ENCODE measurements at places on chromosomes 4 and X.

DNA sequence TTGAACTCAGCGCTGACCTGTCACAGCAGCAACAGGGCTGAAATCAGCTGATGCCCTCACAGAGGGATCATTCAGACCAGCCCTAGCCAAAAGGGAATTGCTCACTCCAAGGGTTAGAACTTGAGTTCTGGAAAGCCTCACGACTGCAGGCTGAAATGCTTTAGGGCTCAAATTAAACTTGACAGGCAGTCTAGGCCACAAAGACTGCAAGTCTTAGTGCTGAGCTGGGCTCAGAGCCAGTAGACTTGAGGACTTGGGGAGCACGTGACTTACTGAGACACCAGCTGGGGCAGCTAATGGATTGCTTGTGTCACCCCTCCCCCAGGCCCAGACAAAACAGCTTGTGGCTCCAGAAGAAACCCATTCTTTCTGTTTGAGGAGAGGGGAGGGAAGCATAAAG lies 119.0 kb upstream of the SLC6A14 start:
- peak; percentile 0 for DNase-seq

GRCh38 chrX:106649523-106650428 lies 38.0 kb downstream of the RADX start:
- DNase-seq: no peak

DNA sequence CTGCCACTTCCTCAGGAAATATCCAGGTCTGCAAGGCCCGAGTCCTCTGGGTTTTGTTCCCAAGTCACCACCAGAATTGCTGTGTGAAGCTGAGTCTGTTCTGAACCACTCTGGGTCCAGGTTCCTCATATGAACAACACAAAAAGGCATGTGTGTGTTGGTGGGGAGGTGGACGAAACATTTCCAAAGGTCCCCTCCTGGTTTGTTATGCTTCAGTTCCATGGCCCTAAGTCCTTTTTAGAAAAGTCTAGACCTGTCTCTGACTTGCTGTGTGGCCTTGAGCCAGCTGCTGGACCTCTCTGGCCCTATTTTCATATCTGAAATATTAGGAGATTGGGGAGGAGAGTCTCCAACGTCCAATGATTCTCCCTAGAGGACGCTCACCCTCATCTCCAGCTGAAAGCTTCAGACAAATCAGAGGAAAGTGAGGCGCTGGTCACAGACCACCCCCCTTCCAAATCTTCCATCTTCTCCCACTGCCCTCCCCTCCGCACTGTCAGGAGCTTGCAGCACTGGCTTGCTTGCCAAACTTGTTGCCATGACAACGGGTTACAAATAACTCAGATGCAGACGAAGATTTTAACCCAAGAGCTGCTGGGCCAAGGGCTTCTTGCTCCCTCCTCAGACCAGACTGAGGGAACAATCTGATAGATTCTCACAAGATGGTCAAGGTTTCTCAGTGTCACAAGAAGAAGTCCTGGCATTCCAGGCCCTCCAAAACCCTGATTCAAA lies 64.5 kb downstream of the SMC1A start:
- peak; percentile 4 for DNase-seq

DNA sequence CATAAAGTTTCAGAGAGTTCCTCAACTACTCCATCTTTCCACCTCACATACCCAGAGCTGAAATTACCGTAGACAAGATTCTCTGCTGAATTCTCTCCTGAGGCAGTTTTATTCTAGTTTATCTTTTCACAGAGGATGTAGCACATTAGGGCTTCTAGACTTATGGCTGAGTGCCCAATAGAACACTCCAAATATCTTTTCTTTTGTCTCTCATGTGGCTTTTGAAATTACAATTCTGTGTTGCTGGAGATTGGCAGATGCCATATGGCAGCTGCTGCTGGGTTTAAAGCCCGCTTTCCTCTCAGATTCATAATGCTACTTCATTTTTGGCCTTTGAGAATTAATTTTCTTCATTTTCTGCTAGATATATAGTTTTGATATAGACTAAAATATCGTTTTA lies 107.6 kb upstream of the BANK1 start:
- no peak for DNase-seq

GRCh38 chrX:134821370-134821769 lies 163.1 kb upstream of the PLAC1 start:
- DNase-seq: peak; percentile 27

GRCh38 chr4:10722957-10723356 lies 38.4 kb upstream of the CLNK start:
- no peak for DNase-seq

- no peak for DNase-seq
These were observed 27.1 kb downstream of the STAG2 start for GRCh38 chrX:123988423-123989111.

GRCh38 chrX:17380221-17380620 lies 5.2 kb downstream of the NHS start:
- DNase-seq: no peak

DNA sequence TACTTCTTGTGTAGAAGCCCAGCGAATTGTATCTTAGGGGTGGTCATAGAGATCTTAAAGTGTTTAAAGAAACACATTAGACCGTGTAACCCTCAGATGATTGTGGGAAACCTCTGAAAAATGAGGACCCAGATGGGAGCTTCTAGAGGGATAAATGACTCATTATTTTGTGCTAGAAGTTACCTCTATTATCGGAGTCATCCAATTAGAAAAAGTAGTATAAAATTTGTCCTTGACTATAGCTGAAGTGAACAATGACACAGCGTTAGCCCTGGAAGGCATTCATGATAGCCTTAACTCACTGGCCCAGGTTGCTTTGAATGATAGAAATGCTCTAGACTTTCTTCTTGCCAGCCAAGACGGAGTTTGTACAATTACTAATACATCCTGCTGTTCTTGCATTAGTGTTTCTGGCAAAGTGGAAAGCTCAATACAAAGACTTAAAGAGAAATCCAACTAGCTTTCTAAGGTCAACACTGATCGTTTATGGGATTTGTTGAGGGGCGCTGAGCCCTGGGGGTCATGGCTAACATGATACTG lies 178.9 kb upstream of the VEGFC start:
- no peak for DNase-seq

- DNase-seq: no peak
These were observed 376.9 kb downstream of the CXXC4 start for GRCh38 chr4:104117776-104118175.

- DNase-seq: no peak
These were observed 161.7 kb downstream of the DCHS2 start for GRCh38 chr4:154329939-154330338.

GRCh38 chr4:5750052-5750945 lies 39.3 kb downstream of the EVC start:
- DNase-seq: peak; percentile 66

GRCh38 chr4:25448379-25449109 lies 71.5 kb downstream of the ANAPC4 start:
- peak; percentile 38 for DNase-seq

- DNase-seq: no peak
These were observed 55.5 kb upstream of the SMIM10 start for GRCh38 chrX:134935276-134935675.

DNA sequence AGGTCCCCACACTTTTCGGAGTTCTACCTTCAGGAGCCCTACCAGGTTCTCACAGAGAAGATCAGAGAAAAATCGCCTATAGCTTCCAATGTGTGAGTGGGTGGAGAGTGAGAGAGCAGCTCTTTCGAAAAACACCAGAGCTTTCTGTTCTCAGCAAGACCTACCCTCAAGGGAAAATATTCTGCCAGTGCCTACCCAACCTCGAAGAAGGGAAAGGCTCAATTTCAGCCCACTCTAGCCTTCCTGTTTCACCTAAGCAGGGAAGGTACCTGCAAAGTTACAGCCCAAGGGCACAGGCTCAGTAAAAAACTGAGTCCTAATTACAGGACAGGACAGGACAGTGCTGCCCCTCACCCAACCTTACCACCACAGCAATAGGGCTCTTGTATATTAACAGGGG lies 104.0 kb upstream of the WDR17 start:
- DNase-seq: no peak

DNA sequence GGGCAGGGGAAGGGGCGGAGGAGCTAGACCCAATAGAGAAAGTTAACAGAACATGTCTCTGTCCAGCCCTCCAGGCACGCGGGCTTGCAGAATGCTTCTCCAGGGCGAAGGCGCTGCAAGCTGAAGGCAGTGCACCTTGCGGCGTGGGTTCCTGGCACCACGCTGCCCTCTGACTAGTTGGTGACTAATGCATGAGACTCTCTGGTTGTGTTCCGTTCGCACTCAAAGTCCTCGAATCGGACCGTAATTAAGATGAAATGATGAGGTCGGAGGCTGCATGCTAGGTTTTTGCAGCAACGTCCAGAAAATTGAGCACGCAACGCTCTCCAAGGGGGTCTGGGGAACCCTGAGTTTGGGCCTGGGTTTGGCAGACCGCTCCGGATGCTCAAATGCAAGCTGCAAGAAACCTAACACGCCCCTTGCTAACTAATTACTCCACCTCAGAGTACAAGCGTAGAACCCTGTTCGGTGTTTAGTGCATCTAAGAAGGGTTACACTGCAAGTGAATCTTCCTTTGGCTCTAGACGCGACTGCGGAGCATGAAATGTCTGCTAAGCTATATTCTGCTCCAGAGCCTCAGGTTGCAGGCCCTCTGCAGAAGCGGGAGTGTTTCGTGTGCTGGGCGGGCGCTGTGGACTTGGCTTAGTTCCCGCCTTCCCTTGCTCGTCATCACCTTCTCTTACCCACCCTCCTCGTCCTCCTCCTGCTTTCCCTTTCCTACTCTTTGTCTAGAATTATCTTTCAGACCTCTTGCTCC lies 57.1 kb upstream of the NKAP start:
- DNase-seq: no peak

DNA sequence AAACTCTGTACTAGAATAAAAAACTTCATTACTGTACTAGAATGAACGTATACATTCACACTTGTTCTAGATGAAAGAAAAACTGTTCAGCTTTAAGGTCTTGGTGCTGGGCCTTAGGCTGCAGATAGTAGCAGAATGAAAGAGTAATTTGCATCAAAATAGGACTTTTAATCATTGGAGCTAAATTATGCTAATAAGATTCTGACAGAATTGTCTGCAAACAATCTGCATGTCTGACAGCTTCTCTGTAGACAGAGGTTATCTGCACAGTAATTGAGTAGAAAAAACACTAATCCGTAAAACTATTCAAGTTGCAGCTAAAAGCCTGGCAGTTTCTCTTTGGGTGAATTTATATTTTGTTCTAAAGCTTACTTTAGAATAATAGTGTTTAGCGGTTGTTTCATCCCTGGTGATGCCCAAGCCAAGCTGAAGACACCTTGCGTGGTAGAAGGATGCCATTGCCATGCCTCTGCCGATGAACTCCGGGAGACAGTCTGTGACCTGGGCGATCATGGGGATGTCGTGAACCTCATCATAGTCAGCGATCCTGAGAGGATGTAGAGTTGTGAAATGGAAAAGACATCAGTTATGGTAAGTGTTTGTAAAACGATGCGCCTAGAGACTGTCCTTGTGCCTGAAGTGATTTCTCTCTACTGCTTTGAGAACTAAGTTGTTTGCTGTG lies 25.3 kb downstream of the LRP2BP start:
- no peak for DNase-seq

- no peak for DNase-seq
These were observed 72.7 kb downstream of the KDM6A start for GRCh38 chrX:44945736-44946135.

GRCh38 chrX:49183701-49184281 lies 2.4 kb downstream of the PRICKLE3 start:
- no peak for DNase-seq

DNA sequence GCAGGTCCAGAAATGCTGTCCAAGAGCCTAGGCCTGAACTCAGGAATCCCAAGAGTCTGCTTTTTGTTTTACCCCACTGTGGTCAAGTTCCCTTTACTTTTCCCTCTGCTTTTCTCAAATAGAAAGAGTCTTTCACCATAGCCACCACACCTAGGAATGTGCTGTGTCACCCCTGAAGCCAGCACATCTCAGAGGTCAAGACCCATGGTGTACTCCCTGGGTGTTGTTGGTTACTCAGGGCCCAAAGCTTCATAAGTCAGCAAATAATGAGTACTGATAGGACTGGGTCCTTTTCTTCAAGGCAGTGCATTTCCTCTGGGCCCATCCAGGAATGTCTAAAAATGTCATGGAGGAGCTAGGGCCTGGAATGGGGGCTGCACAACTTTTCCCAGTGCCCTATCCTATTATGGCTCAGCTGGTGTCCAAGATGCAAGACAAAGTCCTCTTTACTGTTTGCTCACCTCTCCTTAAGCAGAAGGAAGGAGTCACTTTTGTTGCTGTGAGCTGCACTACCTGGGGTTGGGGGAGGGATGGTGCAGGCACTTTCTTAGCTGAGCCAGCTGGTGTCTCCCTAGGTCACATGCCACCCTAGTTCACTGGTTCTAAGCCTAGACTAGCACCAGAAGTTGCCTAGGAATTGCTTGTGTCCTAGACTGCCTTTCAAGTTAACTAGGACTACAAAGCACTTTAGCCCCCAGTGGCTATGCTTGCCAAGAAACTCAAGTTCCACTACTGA lies 62.4 kb upstream of the RXFP1 start:
- DNase-seq: no peak

DNA sequence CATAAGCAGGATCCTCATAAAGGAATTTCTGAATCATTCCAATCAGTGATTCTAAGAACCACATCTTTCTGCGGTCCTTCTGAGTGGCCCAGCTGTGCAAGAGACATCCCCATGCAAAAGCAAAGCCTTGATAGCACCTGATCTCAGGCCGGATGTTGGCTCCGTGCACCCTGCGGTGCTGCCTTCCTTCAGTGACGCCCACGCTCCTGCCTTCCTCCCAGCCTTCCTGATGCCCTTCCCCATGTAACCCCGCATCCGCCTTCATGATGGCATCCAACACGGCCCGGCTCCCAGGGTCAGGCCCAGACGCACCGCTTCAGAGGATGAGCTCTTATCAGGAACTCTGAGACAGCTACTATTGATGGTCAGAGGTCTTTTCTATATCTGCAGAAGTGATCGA lies 20.4 kb upstream of the CYP4V2 start:
- no peak for DNase-seq

DNA sequence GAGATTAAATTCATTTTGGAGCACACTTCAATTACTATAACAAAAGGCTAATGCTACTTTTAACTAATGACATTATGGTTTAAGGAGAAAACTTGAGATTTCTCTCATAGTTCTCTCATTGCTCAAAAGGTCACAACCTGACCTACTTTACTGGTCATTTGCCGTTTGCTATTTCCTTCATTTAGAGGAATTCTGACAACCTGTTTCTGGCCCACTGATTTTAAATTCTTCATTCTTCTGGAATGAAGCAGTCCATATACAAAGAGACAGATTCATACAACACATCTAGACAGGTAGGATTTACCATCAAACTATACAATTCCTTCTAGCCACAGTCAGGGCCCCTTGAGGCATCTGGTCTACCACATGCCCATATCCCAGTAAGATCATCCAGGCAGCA lies 14.2 kb downstream of the RNF150 start:
- DNase-seq: no peak

GRCh38 chrX:18702362-18703195 lies 4.9 kb upstream of the PPEF1 start:
- peak; percentile 11 for DNase-seq

All from HFF-Myc (cell line).